ENCODE measurements at places on chromosomes 7 and 10.

- DNase-seq = no peak
These were observed 42.7 kb downstream of the ZMIZ1 start for GRCh38 chr10:79111427-79111826.

DNA sequence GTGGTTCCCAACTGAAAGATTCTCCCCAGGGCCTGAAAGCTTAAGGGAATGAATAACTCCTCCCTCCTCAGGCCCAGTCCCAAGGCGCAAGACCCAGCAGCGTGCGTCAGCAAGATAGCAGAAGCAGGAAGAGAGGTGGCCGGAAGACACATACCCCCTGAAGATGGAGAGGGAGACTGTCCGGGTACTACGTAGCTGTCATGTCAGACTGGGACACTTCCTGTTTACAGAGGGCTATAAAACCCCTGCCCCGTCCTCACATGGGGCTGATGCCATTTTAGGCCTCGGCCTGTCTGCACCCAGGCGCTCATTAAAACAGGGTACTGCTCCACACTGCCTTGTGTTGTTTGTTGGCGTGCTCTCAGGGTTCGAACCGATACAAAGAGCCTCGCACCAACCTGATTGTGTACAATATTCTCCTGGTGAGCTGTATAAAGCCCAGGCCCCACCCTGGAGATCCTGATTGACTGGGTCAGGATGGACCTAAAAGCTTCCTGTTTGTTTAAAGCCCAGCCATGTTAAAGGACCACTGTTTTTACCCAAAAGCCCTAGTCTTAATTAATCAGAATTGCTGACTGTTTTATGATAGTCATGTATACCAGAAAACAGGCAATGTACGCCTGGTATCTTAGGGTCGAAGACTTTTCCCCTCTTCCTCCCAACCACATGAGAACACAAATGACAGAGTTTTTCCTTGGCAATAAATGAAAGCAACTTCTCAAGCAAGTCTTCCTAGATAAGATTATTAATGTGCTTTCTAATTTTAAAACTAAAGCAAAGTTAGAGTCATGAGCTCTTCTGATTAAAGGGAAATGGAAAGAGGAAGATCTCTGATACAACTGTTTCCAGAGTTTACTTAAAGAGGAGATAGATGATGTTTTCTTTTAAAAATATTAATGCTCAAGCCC lies 251.5 kb downstream of the DOCK4 start:
- no peak for DNase-seq

DNA sequence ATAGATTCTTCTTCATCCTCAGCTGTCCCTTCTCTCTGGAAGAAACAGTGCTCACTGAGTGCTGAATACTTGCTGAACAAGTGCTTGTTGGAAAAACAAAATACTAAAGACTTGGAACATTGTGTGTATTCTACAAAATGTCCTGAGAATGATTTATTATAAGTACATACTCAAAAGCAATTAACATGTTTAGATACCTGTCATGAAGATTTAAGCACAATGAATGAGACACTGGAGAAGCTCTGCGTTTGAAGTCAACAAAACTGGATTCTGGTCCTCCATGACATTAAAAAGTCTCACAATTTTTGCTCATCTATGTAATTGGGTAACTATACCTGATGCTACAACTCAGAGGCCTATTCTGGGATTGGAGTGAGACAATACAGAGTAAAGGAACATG lies 34.8 kb upstream of the LAMB1 start:
- DNase-seq = no peak

DNA sequence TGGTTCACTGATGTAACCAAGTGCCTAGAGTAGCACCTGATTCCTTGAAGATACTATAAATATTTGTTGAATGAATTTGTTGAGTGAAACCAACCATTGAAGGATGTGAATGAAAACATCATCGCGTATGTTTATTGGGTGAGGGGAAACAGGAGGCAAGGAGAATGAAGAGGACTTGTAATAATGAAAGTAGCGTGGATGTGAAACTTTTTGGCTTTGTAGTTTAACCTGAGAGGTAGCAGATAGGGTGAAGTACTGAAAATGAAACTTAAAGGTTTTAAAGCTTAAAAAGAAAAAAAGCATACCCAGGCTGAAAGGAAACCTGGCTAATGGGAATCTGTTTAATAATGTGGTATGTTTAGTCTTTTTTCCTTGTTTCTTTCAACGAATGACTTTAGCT lies 5.2 kb downstream of the CCNY start:
- DNase-seq = no peak

DNA sequence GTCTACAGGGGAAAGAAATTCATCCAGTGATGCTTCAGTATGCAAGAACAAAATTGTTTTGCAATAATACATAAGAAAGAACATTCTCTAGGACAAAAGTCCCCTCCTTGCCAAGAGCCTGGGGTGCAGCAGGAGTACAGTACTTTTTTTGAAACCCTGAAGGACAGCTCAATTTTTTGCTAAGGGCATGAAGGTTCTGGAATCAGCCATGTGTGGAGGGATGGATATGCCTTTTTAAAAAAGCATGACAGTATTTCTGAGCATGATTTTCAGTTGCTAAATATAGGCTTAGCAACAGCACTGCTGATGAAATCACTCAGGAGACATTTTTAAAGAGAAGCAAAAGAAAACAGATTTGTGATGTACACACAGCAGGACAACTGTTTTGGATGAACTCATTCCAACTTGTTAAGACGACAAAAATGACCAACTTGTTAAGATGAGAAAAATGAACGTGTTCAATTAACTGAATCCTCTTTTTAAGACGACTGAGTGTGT lies 39.3 kb downstream of the HBP1 start:
- DNase-seq = no peak

GRCh38 chr7:113154117-113154516 lies 35.8 kb upstream of the SMIM30 start:
- DNase-seq = no peak

DNA sequence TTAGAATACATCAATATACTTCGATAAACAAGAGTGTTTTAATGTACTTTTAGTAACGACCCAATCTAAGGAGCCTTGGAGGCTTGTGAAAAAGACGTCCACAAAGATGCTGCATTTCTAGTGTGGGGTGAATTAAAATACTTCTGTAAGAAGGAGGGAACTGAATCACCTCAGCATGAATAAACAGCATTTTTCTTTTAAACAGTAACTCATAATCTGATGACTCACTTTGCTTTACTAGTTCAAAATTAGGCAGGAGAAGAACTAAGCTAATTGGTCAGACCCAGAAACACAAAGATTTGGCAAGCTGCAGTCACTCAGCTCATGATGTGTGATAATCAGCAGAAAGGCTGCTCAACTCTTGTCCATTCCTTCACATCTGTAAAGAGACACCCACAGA lies 24.2 kb downstream of the NCOA4 start:
- no peak for DNase-seq

GRCh38 chr10:37803269-37803668 lies 54.1 kb downstream of the ZNF248 start:
- no peak for DNase-seq

DNA sequence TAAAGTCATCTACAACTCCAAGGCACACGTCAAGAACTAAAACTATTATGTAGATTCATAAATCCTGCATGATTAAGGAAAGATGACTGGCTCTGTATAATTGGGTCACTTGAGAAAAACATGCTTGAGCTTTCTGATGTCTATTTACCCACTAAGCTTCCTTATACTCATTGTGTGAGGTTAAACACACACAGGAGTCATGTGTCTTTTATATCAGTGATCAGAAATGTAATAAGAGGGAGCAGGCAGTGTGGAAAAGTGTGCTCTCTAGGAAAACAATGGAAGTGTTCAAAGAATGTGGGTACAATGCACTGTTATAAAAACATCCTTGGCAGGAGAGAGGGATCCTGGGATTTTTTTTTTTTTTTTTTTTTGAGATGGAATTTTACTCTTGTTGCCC lies 108.6 kb upstream of the ARID5B start:
- DNase-seq = no peak

- no peak for DNase-seq
These were observed 282.1 kb upstream of the MKLN1 start for GRCh38 chr7:131045526-131045925.

DNA sequence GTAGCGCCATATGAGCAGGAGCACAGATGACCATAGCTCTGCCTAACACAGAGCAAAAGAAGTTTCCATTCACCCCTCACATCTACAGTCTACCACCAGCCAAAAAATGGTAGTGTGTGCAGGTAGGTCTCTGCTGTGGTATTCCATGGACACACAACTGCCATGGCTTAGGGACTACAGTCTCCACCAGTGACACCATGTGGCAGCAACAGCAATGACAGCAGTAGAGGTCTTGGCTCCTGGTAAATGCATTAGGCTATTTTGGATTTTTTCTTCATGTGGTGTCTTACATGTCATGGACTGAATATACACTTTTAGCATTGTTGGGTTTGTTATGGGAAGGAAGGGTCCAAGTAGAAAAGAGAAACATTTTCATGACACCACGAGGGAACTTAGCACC lies 70.1 kb upstream of the CABCOCO1 start:
- DNase-seq = no peak

DNA sequence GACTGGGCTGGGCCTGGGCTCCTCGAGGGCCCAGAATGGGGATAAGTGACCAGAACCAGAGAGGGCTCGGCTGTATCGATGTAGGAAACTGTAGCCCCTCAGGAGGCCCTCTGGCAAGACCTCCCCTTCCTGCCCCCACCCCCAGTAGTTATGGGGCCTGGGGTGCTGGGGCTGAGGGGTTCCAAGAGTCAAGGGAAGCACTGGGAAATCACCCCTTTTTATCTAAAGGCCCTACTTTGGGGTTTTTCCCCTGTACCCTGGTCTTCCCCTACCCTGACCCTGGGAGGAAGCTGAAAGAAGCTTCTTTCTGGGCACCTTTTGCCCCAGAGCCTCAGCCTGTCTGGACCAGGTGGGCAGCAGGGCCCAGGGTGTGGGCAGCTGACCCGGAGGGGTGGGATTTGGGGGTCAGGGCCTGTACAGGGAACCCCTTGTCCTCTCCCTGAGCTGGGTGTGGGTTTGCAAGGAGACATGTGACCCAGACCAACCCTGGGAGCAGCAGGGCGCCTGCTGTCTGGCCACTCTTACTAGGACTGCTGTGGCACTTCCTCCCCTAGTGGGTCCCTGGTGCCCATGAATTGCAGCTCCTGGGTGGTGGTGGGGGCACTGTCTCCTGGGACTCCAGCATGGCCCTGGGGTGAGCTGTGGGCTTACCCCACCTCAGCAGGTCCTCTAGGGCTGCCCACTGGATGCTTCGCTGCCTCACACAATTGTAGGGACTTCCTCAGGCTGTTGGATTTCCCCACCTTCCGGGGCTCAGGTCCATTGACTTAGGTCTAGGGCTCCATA lies 1.5 kb downstream of the IRF5 start:
- no peak for DNase-seq

GRCh38 chr7:32335107-32335506 lies 155.1 kb downstream of the LSM5 start:
- DNase-seq = no peak

DNA sequence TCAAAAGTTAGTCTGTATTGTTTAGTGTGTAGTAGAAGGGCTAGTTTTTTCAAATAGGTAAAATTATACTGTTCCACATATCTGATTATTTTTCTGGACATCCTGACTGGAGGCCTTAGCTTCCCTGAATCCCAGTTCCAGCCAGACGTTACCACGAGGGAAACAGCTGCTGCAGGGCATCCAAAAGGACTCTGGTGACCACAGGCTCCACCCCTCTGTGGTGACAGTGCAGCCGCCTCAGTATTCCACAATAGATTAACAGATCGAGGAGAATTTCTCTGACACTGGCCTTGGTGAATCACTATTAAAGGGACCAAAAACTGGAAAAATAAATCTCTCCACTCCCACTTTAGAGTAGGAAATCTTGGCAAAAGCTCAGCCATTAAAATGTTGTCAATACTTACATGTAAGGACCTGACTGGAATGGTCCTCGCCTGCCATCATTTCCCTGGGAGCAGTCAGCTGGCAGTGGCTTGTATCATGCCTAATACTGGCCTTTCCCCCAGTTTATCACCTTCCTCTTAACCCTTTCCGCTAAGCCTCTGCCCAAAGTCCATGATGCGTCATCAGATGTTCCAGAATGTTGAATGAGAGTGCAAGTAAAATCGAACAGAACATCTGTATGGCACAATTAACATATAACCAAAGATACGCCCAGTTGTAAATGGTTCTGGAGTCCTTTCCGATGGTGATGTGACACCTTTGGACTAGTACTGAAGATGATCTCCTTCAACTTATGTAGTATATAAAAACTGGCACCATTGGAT lies 31.6 kb downstream of the ENO4 start:
- no peak for DNase-seq

DNA sequence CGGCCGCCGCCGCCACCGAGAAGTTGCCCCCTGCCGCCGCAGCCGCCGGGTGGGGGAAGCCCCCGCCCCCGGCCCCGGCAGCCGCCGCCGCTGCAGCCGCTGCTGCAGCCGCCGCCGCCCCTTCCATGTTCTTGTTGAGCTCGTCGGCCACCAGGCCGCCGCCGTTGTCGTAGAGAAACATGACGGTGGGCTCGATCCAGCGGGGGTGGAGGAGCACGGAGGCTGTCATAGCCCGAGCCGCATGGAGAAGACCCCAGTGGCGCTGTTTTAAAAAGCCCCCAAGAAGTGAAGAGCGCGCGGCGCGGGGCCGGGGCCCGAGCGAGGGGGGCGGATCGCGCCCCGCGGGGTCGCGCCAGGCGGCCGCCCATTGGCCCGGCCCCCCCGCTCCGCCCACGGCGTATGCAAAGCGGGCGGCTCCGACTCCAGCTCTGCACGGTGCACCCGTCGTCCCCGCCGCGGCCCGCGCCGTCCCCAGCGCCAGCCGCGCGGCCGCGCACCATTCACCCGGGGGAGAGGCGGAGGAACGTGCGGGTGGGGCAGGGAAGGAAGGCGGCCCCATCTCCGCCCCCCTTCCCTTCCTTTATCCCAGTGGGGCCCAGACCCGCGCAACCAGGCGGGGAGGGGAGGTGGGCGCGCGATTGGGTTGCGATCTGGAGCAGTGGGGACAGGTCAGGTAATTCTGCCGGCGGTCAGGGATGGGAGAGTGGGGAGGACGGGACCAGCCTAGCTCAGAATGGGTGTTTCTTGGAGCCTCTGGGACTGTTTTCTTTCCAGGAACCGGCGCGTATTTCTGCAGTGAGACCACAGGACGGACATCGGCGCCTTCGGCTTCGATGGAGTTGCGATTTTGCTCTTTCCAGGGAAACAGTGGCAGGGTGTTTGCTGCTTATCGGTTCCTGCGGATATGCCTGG lies at the start of gene HOXA13:
HOXA13 (minus strand) TSS at position 243 of the 912 bp plus-strand sequence; CDS start at position 229, 14 bp downstream.
- DNase-seq = no peak

GRCh38 chr10:123502983-123503382 lies 163.2 kb upstream of the GPR26 start:
- no peak for DNase-seq
